Activated naive CD8-positive, alpha-beta T cell treated with anti-CD3 and anti-CD28 coated beads, Interleukin-2, amount 10 ng/mL, durations not matched to agents 7 days and 5 days (primary cell): ENCODE measurements at places on chromosomes 13 and 19. TPM values are rescaled to one million over a fixed set of nuclear protein-coding genes. Genes with fewer than 3 reads are reported as not detected.

Gene MRPS31
- 35.7 TPM for total RNA-seq

- DNase-seq = no peak
Observed at GRCh38 chr13:41054212-41054877, 7.0 kb upstream of the WBP4 start.

- DNase-seq = no peak
Observed at GRCh38 chr13:110746438-110746837, 32.9 kb downstream of the ING1 start.

GRCh38 chr13:32881777-32882145 lies 134.5 kb upstream of the KL start:
- no peak for DNase-seq

DNA sequence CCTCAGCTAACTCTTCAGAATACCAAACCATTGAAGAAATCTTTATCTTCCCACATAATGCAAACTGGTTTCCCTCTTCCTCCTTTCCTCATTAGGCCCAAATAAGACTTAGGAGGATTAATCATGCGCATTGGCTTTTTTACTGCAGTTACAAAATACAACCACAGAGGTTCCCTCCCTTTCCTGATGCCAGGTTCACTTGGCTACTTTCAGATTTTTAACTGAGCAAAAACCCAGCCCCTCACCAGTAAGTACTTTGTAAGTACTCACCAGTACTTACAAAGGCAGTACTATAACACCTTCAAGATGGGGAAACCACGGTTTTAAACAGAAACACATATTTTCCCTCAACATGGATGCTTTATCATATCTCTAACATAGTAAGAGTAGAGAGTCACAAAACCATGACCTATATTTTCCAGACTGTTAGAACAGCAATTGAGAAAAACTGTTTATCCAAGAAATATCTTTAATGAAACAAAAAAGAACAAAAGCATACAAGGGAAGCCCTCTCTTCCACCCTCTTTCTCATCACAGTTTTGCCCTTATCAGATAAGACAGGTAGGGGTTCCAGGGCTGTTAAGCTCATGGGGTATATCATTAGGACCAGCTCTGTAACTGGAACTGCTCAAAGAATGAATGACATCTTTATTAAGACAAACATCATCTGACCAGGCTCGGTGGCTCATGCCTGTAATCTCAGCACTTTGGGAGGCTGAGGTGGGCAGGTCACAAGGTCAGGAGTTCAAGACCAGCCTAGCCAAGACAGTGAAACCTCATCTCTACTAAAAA lies 12.7 kb downstream of the FOXO1 start:
- no peak for DNase-seq

DNA sequence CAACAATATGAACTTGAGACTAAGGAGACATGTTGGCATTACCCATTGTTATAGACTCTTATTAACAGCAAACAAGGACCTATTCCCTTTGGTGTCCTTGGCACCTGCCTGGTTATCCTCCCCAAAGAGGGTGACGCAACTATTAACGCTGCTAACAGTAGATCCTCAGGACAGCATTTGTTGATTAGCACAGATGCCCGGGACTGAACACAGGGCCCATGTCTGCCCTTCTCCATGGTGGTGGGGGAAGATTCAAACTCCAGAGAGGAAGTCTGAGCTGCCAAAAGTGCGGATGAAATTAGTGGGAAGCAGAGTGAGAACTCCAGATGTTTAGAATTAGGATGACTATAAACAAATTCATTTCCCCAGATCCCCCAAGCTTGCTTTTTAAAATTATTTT lies 101.2 kb upstream of the RAP2A start:
- no peak for DNase-seq

DNA sequence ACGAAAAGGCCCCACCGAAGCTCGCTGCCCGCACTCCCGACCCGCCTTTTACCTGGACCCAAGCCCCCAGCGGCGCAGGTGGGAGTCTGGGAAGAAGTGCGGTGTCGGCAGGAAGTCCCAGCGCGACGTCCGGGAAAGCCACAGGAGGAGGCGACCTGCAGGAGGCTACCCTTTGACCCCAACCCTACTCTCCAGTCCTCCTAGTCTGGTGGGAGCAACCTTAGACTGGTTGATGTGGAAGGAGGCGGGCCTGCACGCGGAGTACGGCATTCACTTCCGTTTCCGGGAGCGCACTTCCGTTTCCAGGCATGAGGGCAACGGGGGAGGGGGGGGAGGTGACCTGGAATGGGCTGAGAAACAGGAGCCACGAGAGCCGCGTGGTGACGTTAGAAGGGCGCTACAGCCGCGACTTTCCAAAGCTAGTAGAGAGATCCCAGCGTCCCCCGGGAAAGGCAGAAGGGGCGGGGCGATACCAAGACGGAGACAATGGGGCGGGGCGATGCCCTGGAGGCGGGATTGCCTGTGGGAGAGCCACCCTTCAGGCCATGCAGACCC lies 28.5 kb downstream of the ZNF266 start:
- peak; percentile 64 for DNase-seq

- DNase-seq = peak; percentile 92
Observed at GRCh38 chr19:38335949-38336637, 463 bp downstream of the CATSPERG start.
